ENCODE measurements at places on chromosomes 7 and 10.

GRCh38 chr10:3090914-3091787 lies 23.8 kb downstream of the PFKP start:
- DNase-seq, result no peak

DNA sequence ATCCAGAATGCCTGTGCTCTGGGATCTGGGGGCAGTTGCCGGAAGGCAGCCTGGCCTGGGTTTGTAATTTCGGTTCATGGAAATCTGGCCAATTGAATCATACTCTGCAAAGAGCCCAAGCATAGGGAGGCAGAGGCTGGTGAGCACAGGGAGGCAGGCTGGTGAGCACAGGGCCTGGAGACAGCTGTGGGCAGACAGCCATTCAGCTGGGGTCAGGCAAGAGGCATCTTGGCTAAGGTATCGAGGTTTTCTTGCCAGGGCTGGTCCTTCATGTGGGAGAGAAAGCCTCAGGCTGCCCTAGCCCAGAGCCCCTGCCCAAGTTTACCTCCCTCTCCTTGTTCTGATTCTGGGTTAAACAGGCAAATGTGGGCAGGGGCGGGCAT lies 63.7 kb upstream of the BAIAP2L1 start:
- no peak for DNase-seq

DNA sequence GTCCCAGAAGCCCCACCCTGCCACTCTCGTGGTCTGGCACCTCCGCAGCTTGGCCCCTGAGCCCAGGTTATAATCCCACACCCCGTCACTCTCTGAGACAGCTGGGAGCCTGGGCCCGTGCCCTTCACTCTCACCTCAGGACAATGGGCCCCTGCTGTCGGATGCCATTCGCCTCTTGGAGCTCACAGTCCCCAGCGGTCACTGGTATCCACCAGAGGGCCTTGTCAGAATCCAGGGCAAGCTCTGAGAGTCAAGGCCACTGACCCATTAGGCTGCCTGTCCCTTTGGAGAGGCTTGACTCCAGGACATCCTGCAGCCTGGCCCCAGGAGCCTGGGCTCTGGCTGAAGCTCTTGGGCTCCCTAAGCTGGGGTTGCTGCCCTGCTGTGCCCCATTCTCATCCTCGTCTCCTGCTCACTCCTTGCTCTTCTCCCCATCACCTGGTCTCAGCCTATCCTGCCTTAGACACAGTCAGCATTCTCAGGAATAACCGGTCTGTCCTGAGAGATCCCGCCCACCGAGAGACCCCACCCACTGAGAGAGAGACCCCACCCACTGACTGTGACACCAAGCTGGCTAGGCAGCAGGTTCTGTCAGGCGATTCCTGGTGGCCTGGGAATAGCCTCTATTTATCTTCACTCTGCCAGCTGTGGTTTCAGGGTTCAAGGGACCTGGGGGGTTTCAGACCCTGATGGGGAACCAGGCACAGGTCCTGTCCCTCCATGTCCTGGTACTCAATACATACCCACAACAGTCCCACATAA lies 27.7 kb downstream of the CPXM2 start:
- DNase-seq, result no peak

DNA sequence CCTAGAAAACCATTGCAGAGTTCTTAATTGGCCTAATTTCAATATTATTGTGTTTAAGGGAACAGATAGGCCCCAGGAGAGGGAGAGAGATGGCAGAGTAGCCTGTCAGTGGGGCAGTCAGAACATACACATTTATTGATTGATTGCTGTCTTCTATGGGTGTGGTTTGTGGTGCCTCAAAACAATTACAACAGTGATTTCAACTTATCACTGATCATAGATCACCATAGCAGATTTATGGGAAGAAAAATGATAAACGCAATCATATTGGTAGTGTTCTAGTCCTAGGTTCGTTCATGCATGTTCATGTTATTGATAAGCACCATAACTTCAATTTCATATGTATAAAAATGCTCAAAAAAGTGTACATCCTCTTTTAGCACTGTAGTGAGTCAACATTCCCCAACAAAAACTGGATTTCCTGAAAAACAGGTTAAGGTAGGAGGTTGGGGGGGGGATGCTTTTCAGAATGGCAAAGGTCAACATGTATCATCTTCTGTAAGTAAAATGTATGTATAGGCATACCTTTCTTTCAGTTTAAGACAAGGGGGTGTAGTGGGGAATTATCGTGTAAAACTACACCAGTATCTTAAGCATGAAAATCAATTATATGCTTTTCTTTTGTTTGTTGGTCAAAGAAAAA lies 1.1 kb upstream of the TNKS2 start:
- DNase-seq, result no peak

DNA sequence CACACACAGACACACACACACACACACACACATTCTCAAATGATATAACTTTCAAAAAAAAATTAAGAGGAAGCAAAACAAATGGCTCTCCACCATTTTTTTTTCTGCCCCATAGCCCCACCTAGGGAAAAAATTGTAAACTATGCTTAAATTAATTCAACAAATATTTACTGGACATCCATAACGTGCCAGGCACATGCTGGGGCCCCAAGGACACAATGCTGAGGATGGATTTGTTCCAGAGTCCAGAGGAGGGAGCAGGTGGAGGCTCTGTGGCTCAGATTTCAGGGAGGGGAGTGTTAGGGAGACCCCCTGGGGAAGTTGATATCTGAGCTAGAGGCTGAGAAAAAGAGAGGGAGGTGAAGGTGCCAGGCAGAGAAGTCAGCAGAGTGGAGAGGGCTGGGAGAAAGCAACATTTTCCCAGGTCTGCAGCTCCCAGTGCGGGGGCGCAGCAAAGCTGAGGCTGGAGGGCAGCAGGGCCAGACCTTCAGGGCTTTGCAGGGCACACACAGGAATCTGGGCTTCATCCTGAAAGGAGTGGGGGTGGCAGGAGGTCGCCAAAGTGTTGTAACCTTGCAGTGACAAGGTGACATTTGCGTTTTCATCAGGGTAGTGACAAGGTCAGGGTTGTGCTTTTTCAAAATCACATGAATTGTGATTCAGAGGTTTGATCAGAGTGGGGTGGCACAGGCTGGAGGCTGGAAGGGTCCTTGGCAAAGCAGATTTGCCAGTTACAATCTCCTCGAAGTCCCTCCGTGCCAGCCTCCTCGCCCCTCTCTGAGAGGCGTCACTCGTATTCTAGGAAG lies 261.6 kb downstream of the WDR11 start:
- DNase-seq, result no peak

GRCh38 chr10:28769091-28769604 lies 91.8 kb downstream of the BAMBI start:
- no peak for DNase-seq

- no peak for DNase-seq
These were observed 396.3 kb upstream of the POM121L12 start for GRCh38 chr7:52639126-52639525.

GRCh38 chr7:30231271-30231670 lies 53.1 kb upstream of the ZNRF2 start:
- DNase-seq, result no peak

DNA sequence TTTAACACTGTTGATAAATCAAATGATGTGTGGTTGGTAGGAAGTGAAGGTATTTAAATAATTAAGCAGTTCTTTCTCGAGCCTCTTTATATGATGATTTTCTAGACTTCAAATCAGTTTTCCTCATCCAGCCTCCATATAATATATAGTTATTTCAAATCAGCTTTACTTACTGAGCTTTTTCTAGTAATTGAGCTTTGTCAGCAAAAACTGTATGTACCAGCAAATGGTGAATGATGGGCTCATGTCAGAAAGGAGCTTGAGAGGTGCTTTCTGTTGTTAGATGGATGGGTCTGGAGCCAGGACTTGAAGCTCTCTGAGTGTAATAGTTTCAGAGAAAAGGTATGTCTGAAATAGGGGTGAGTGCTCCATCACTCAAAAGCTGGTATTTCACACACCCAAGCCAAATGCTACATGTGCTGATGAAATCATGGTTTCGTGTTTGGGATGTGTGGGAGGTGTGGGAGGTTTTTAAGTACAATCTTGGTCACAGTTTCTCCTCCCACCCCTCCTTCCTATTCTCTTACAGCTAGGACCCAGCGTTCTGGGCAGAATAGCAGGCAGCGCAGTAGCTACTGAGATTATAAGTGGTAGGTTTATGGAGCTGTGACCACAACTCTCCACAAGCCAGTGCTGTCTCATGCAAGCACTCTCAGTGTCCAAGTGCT lies 55.8 kb downstream of the LRMDA start:
- no peak for DNase-seq

All from activated CD8-positive, alpha-beta memory T cell treated with anti-CD3 and anti-CD28 coated beads for 1 hour (primary cell).